Anterior cingulate cortex (tissue), 58 donors: ENCODE measurements at places on chromosomes 7 and 10.

- DNase-seq: no peak
Observed at GRCh38 chr7:140915935-140916555, 8.7 kb downstream of the BRAF start.

DNA sequence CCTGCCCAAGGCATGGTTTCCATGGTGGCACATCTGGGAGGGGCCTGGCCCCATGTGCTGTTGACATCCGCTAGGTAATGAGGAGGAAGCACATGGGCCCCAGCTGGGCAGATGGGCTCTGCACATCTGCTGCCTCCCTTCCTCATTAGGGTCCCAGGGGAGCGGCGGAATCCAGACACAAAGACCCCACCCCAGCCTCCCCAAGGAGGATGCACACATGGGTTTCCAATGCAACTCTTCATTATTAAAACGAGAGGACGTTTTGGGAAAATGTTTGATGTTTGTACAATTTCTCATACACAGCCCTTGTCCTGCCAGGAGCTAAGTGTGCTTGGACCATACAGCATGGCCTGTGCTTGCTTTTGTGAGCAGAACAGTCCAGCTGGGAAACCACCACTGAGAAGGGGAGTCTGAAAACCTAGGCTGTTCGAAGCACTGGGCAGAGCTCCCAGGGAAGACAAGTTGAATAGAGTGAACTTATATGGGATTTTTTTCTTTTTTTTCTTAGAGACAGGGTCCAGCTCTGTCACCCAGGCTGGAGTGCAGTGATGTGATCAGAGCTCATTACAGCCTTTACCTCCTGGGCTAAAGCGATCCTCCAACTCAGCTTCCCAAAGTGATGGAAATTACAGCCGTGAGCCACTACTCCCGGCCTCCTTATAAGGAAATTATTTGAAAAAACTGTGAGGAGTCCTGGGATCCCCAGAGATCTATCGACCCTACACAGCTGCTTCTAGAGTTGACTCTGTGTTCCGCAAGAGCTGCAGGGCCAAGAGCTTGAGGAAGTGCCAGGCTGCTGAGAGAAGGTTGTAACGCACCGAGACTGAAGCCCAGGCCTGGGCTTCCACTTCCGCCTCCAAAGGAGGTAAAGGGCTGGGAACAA lies 23.4 kb downstream of the FAM107B start:
- no peak for DNase-seq

DNA sequence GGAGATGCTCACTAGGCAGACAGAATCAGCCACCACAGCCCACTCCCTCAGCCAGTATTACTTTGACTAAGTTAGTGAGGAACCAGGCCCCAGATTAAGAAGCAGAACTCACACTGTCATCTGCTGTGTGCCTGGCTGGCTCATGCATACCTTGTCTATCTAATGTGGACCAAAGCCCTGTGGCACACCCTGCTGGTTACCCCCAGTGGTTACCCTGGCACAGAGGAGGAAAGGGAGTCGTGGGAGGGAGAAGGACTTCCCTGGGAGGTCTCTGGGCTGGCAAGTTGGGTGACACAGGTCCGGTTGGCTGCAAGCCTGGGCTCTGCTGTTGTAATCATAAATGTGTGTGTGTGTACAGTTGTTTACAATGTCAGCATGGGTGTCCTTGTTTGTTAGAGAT lies 7.5 kb upstream of the SH2D4B start:
- DNase-seq: no peak

DNA sequence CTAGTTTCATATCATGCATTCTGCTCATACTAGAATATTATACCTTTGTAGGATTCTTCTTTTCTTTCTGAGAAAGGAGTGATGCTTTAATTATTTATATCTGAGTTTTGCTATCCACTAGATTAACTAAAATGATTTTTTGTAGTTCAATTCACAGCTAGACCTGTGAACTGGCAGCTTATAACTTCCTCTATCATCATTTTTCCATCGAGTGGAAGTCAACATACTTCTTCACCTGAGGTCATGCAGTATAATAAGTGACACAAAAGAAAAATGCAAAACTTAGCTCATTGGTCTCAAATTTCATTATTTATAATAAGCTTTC lies 8.0 kb downstream of the LRRN3 start:
- no peak for DNase-seq

DNA sequence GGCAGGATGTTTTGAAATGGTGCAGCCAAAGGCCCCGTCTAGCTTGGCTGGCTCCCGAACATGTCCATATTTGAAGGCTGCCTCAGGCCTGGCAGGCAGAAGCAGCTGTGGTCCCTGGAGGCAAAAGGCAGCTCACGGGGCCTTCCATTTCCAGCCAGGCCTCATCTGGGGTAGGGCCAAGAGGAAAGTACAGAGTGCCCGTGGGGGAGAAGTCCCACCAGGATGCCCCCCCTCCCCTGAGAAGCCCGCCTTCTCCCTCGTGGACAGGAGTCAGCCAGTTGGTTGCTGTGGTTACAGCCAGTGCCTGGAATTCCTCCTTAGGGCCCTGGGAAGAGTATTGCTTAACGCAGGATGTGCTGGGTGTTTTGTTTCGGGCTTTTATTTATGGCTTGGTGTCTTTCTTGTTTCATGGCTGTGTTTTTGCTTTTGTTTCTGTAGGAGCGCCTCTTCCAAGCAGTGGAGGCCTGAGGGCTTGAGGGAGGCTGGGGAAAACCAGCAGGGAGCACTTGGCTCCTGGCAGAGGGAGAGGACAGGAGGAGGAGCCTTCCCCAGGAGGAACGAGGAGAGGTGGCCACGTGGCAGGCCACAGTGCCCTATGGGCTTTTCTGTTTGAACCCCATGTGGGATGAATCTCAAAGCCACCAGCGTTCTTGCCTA lies 45.4 kb downstream of the CHST3 start:
- peak; percentile 66 for DNase-seq

- no peak for DNase-seq
Observed at GRCh38 chr7:156376317-156376716, 264.3 kb upstream of the RNF32 start.

- no peak for DNase-seq
Observed at GRCh38 chr7:128867241-128867640, 4.6 kb downstream of the ATP6V1F start.

DNA sequence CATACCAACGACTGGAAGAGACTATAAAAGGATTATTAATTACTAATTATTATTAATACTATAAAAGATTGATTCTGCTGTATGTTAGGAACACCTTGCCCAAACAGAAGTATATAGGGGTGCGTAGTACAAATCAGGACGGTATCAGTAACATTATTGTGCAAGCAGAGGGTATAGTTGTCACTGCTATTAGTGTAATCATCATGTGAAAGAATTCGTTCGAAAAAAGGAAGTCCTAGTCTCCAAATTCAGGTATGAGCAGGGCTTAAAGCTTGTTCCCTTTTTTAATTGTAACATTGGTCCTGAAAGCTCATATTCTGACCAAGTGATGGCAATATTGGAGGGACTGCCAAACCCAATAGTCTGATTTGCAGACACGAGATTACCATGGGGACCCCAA lies 81.8 kb downstream of the THSD7A start:
- DNase-seq: no peak
